Liver (tissue), 10 donors: ENCODE measurements at places on chromosomes 2 and 18.

DNA sequence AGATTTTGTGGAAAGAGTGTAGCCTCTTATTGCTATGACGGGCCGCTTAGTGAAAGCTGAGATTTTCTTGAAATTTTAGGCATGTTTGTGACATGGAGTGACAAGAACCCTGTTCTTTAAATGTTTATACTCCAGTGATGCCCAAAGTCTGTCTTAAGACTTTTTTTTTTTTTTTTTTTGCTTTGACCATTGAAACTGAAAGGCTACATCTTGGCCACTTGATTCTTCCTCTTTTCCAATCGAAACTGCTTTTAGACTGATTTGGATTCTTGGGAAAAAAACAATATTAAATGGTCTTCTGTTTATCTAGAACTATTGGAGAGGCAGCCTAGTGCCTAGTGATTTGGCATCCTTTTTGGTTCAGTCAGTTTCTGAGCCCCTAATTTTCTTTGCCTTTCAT is 2.4 kb upstream of the SLC8A1 start:
- no peaks in the 10 kb centered on the region for H3K4me1 ChIP-seq
- no peak for DNase-seq
- peaks cover 6% of the 10 kb centered on the region for H3K27me3 ChIP-seq
- H3K4me3 ChIP-seq = no peak overlapping the region

GRCh38 chr2:152395572-152395971 is 60.6 kb downstream of the FMNL2 start:
- H3K27ac ChIP-seq = no peak overlapping the region
- no peak for DNase-seq
- no peaks in the 10 kb centered on the region for H3K4me1 ChIP-seq
- H3K4me3 ChIP-seq = no peak overlapping the region

- H3K27ac ChIP-seq = no peak overlapping the region
- no peaks in the 10 kb centered on the region for H3K27me3 ChIP-seq
- H3K36me3 ChIP-seq = peaks cover 9% of the 10 kb centered on the region
Observed at GRCh38 chr18:44716697-44717163, 36.0 kb downstream of the SETBP1 start.

DNA sequence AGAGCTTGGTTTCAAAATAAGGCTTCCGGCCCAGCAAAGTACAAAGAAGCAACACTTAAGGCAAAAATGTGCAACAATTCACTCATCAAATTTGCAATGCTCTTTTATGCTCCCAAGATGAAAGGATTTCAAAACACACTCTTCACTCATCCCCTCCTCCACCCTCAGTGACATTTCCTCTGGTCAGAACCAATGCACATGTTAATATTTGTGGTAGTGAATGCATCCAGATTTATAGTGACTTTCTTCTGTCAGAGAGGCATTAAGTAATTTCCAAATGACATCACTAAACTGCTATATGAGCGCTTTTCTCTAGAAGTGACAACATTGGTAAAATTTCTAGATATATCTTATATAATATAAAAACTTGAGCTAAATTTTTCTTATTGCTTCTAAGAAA is 800.4 kb downstream of the NRXN1 start:
- no peak for DNase-seq
- H3K27ac ChIP-seq = no peak overlapping the region
- no peaks in the 10 kb centered on the region for H3K36me3 ChIP-seq

DNA sequence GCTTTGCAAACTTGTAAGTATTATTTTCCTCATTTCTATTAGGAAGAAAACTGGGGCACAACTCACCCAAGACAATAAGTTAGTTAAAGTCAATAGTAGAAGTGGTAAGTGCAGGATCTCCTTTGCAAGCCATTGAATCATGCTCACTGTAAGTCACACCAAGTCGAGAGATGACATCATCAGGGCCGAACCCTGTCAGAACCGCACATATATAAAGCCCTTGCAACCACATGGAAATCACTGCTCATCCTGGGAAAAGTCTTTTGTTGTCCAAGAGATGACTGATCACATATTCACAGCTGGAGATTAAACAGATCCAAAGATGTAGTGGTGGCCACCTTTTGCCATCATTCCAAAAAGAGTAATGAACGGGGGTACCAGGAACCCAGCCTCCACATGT is 484.8 kb upstream of the ID2 start:
- no peak overlapping the region for H3K4me3 ChIP-seq
- no peaks in the 10 kb centered on the region for H3K27me3 ChIP-seq
- peaks cover 3% of the 10 kb centered on the region for H3K4me1 ChIP-seq
- no peak for DNase-seq
- H3K36me3 ChIP-seq = no peaks in the 10 kb centered on the region

DNA sequence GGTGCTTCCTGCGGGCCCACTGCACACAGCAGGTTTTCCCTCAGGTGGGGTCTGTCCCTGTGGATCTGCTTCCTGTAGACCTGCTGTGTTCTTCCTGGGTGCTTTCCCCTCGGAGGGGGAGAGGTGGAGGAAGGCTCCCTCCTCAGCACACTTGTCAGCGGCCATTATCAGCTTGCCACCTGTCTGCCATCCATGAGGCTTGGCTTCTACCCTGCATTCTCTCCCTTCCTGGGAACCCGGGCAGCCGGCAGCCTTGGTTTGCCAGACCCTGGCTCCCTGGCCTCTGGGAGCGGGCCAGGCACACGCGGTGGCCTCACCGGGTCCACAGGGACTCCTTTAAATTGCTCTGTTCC is 58.5 kb downstream of the INPP5D start:
- DNase-seq = no peak
- no peak overlapping the region for H3K27ac ChIP-seq
- H3K4me3 ChIP-seq = no peak overlapping the region
- no peaks in the 10 kb centered on the region for H3K4me1 ChIP-seq
- no peaks in the 10 kb centered on the region for H3K27me3 ChIP-seq
- H3K36me3 ChIP-seq = no peaks in the 10 kb centered on the region

- H3K4me1 ChIP-seq = peaks cover 17% of the 10 kb centered on the region
- H3K36me3 ChIP-seq = no peaks in the 10 kb centered on the region
- DNase-seq = no peak
- H3K27ac ChIP-seq = peak overlapping the region; percentile 63
- no peaks in the 10 kb centered on the region for H3K27me3 ChIP-seq
Observed at GRCh38 chr2:20578895-20579825, 71.7 kb downstream of the HS1BP3 start.

GRCh38 chr18:35172451-35173035 is 68.3 kb upstream of the ZNF397 start:
- no peak for DNase-seq
- H3K27ac ChIP-seq = no peak overlapping the region
- peaks cover 12% of the 10 kb centered on the region for H3K4me1 ChIP-seq
- no peaks in the 10 kb centered on the region for H3K36me3 ChIP-seq
- H3K4me3 ChIP-seq = no peak overlapping the region

- no peaks in the 10 kb centered on the region for H3K27me3 ChIP-seq
- DNase-seq = no peak
- H3K36me3 ChIP-seq = no peaks in the 10 kb centered on the region
- no peak overlapping the region for H3K4me3 ChIP-seq
Observed at GRCh38 chr2:241804326-241805229, 4.4 kb upstream of the NEU4 start.

- no peak for DNase-seq
- no peaks in the 10 kb centered on the region for H3K36me3 ChIP-seq
- no peak overlapping the region for H3K4me3 ChIP-seq
Observed at GRCh38 chr18:42165922-42166513, 211.0 kb downstream of the PIK3C3 start.

GRCh38 chr2:39919511-39920306 is 140.7 kb upstream of the THUMPD2 start:
- DNase-seq = no peak
- H3K27me3 ChIP-seq = no peaks in the 10 kb centered on the region
- no peak overlapping the region for H3K27ac ChIP-seq

DNA sequence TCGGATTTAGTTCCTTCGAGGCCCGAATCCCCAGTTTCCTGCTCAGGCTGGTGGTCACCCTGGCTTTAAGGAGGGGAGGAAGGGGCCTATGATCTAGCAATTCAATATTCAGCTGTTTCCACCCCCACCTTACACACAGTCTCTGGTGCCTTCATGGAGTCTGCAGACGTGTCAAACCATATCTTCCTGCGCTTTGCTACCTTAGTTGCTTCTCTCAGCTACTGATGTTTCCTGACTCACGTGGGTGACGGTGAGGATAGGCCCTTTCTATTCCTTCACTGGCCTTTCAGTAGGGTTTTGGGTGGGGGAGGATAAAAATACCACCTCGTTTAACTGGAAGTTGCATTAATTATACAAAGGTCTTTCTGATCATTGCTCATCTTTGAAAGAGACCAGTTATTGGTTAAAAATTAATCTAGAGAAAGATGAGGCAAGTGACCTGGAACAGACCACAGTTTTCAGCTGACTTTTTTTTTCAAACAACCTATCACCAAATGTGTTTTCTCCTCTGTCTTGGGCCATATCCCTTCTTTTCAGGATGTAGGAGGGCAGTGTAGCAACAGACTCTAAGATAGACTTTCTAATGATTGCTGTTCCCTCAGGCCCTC is 49.7 kb downstream of the SH2D6 start:
- H3K27ac ChIP-seq = peak overlapping the region; percentile 83
- DNase-seq = no peak
- peaks cover 44% of the 10 kb centered on the region for H3K4me1 ChIP-seq
